ENCODE measurements at places on chromosomes 6 and 20.

DNA sequence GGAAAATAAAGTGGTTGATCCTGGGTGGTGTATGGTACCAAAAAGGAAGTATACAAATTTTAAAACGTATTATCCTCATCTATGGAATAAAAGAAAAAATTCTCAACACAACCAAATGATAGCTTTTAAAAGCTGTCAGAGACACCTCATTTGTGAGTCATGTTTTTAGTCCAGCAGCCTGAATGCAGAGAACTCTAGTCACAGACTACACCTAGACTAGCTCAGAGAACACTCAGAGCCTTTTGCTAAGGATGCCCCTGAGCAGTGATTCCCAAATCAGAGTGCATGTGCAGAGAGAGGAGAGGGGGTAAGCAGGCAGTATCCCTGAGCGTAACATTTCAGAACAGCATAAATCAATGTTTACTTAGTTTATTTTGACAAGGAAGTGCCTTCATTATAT is 809.3 kb downstream of the HACE1 start:
- no peak for DNase-seq

- no peak for DNase-seq
Observed at GRCh38 chr6:33375143-33375671, 16.4 kb upstream of the KIFC1 start.

DNA sequence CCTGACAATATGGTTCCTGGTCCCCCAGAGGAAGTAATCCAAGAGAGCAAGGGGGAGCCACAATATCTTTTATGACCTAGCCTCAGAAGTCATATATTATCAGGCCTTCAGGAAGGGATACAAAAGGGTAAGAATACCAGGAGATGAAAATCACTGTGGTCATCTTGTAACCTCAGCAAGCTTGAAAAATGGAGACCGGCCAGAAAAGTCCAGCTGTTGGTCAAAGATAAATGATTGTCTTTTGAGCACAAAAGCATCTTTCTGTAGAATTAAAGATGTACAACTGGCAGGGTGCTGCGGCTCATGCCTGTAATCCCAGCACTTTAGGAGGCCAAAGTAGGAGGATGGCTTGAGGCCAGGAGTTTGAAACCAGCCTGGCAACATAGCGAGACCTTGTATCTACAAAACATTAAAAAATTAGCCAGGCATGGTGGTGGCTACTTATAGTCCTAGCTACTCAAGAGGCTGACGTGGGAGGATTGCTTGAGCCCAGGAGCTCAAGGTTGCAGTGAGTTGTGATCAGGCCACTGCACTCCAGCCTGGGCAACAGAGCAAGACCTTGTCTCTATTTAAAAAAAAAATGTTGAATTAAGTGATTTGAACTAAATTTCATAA is 118.0 kb upstream of the MARCKS start:
- DNase-seq = no peak

DNA sequence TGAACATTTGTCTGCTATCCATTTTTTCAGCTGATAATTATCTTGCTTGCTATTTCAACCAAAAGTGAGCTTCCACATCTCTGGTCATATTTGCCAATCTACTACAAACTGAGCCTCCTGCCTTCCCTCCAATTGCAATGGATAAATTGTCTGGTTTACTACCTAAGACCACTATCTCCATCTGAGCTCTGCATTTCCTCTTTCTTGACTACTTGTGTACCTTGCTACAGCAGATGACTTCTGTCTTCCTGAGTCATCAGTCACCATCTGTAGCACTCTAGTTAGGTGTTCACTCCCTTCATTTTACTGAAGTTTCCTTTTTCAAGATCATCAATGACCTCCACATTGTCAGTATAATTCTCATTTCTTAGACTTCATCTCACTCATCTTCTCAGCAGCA is 33.5 kb upstream of the PHIP start:
- DNase-seq = no peak

GRCh38 chr20:62202676-62203377 is 17.3 kb downstream of the HRH3 start:
- DNase-seq = no peak

DNA sequence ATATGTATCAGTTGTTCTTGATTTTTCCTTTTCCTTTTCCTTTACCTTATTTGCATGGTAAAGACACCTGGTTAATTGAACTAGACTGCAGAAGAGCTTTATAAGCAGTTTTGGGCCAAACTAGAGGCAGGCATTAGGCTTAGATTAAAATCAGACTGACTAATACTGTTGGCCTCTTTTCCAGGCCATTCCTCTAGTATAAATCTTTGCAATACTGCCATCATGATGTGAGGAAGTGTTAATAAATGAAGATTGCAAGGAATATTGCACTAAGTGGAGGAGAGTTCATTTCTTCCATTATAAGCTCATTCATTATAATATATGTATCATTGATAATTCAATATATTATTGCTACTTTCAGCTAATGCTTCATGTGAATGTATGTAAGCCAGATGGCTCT is 163.8 kb downstream of the MMUT start:
- DNase-seq = no peak

- no peak for DNase-seq
Observed at GRCh38 chr20:62479156-62479555, 3.4 kb upstream of the GATA5 start.

DNA sequence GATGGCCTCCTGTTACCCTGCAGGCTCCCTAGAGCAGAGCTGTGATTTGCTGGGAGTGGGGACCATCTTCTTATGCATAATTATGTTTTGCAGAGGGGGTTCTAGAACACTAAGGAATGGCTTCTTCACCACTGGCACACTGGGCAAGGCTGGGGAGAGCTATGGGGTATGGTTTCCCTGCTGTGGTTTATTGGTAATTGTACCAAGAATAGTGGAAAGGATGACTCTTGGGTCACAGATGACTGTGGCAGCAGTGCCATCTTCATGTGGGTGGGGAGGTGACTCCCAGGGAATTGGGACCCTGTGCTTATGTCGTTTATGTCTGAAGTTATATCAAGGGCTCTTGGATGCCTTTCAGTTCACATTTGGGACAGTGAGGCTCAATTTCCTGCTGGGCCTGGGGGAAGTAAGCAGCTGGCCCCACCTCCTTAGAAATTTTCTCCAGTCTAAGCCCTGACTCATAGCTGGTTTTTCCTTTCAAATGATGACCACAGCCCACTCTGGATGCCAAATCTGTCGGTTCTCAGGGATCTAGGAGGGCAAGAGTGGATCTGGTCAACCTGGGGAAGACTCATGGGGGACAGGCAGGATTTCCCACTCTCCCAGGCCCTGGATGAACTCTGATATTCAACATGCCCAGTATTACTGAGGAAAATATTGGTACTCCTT is 230.8 kb downstream of the LRFN2 start:
- DNase-seq = no peak

DNA sequence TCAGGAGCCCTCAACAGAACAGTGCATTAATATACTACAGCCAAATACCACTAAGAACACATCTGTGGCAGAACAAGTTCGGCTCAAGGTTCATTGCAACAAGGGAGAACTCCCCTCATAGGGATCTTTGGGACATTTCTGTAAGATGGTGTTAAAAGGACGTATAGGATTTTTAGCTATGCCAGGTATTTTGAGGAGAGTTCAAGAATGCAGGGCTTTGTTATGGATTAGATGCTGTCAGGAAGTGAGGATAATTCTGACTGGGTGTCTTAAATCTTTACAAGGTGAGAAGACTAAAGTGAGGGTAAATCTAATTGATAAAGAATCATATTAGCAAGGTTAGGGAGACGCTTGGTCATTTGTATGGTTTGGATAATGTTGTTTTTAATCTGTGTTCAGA is 83.7 kb upstream of the AHI1 start:
- DNase-seq = no peak

DNA sequence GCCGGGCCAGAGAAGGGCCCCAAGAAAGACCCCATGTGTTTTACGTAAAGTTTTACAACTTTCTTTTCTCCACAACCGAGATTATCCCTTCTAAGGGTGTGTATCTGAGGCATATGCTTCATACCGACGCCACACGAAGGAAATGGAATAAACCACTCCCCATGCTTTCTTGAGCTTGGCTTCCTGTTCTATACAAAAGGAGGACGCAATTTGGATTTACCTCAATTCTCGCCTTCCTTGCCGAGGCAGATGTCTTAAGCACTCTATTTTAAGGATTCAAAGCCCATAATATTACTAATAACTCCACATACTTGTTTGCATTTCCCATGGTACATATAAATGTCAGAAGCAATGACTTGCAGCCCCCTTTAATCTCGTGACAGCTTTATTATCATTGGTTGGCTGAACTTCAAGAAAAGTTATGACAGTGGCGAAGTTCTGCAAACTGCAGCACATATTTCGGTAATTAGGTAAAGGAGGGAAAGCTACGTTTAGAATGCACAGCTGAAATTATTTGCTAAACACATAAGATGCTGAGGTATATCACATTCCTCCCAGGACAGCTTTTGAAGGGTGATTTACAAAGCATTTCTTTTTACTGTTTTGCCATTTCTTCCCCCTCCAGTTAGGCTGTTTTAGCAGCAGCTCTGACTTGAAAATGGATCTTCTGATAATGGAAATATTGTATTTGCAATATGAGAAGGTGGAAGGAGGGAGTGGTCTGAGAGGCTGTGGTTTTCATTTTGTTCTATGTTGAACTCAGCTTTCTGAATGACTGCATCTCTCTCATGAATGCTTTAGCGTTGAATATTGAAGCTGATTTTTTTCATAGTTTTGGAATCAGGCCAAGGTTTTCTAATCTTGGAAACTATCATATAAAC is 330.5 kb downstream of the EPHA7 start:
- DNase-seq = no peak

GRCh38 chr6:149846321-149846720 is 17.8 kb downstream of the LRP11 start:
- no peak for DNase-seq

DNA sequence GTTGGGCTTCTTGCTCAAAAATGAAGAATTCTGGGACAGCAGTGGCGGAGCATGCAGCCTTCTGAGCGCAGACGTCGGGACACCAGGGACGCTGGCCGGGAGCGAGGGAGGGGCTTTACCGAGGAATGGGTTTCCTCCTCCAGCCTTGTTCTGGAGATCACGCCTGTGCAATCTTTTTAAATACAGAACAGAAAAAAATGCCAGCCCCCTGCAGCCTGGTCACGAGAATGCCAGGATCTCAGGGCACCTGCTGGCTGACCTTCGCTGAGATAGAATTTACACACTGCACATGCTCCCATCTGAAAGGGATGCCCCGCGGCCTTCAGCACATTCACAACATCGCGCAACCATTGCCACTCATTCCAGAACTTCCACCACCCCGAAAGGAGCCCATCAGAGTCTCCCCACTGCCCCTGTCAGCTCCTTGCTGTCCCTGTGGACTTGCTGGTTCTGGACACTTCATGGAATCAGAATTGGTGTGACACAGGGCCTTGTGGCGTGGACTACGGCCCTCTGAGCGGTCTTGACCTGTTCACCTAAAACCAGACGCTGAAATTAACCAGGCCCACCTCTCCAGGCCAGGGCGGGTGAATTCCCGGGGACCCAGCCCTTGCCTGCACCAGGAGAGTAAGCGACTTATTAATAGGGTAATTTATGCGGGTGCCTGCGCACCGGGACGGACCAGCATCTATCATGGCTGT is 20.6 kb upstream of the BHLHE23 start:
- no peak for DNase-seq

DNA sequence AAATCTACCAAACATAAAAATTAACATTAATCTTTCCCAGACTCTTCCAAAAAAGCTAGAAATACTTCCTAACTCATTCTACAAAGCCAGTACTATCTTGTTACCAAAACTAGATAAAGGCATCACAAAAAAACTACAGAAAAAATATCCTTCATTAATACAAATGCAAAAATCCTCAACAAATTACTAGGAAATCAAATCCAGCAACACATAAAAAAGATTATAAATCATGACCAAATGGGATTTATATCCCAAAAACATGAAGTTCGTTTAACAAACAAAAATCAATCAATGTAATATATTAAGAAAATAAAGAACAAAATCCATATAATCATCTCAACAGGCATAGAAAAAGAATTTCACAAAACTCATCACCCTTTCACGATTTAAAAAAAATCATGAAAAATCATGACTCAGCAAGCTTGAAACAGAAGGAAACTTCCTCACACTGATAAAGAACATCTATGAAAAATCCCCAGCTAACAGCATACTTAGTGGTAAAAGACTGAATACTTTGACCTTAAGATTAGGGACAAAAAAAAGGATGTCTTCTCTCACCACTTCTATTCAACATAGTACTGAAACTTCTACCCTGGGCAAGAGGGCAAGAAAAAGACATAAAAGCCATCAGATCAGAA is 43.2 kb downstream of the RANBP9 start:
- DNase-seq = no peak

GRCh38 chr6:150276168-150276936 is 92.5 kb upstream of the IYD start:
- no peak for DNase-seq

DNA sequence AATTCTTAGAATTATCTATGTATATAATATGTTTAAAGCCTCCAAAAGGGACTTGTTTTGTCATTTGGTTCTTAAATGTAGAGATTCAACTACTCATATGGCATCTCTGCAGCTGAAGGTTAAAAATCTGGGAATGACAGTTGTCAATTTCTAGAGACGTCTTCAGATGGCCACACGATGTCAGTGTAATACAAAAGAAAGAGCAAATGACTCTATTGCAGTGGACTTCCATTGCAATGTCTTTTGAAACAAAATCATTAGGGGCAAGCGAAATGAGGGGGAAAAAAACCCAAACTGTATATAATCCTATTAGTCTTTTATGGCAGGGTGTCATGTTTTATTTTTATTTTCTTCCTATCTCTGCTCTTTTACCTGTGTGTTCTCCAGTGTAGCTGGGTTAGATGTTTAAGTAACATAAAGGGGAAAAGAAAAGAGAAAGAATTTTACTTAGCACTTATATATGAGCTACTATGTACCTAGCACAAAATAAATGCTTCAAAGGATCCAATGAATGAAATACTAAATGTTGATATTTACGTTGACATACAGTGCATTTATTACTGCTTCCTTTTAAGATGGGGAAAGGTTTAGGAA is 26.2 kb downstream of the CCN2 start:
- DNase-seq = no peak

DNA sequence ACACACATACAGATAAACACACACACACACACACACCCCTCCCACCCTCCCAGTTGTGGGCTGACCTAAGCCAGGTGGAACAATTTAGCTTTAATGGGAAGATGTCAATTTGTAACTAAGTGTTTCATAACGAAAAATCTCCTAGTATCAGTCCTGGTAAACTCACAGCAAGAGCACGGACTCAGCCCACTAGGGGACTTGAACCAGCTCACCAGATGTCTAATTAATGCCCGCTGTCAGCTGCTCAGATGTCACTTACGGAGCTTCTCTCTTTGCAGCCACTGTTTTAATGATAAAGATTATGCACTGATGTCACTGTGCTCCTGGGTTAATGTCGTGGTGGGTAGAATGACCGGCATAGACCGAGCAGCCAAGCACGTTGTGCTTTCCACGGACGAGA is 116.6 kb upstream of the INSM1 start:
- no peak for DNase-seq

DNA sequence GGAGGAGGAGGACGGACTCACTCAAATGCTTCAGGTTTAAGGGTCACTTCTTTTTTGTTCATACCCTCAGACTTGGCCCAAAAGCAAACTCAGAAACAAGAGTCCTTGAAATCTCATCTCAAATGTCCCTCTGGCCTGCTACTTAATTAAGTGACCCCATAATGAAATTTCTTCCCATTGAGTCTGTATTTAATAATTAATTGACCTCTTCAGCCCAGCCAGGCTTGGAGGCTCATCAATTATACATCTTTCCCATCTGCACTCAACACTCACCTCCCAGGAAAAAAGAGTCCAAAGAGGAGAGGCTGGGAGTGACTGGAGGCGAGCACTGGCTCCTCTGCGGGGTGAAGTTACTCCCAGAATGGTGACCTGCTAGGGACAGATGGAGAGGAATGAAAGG is 90.5 kb upstream of the EYA2 start:
- no peak for DNase-seq

Measured in H9 (cell line).